Activated T-cell treated with anti-CD3 and anti-CD28 coated beads, Interleukin-2, amount 50 U/mL, for 4 hours (primary cell): ENCODE measurements at places on chromosomes 2 and 18.

DNA sequence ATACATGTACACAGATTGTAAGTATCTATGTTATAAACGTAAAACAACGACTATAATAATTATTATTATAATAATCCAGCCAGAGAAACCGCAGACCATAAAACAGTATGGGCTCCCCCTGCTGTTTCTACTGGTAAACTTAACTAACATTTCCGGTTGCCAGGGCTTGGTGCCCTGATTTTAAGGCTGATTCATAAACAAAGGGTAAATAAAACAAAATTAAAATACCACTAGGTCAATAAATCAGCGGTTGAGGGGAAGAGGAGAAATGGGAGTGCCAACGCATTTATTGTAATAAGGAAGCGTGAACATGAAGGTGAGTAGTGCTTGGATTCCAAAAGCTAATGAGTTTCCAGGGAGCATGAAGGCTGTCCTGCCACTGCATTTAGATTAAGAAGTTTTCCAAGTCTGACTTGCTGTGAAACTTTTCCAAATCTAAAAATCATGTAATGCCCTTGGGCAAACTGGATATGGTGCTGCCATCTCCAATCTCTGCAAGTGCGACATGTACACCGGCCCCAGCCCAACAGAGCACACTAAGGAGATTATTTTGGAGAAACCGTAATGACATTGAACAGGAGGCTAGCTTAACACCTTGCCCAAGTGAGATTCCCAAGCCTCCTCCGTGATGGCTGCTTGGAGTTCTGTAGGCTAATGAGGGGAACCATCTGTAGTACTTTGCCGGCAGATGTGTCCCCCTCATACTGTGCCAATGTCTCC is 50.7 kb upstream of the HNRNPA3 start:
- DNase-seq = no peak

DNA sequence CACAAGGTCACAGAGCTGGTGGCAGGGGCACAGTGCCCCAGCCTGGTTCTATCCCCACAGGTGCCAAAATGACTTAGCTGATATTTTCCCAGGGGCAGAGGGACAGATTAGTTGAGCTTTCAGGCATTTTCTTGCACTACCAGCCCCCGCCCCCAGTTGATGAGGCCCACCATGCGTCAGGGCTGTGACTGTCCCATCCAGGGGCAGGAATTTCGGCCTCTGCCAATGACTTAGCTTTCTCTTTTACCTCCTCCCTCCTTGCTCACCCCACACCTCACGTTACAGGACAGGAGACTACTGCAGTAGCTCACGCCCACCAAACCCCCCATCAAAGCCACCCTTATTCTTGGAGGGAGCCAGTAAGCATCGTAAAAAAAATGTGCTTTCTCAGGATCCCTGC is 31.5 kb downstream of the MRO start:
- no peak for DNase-seq

DNA sequence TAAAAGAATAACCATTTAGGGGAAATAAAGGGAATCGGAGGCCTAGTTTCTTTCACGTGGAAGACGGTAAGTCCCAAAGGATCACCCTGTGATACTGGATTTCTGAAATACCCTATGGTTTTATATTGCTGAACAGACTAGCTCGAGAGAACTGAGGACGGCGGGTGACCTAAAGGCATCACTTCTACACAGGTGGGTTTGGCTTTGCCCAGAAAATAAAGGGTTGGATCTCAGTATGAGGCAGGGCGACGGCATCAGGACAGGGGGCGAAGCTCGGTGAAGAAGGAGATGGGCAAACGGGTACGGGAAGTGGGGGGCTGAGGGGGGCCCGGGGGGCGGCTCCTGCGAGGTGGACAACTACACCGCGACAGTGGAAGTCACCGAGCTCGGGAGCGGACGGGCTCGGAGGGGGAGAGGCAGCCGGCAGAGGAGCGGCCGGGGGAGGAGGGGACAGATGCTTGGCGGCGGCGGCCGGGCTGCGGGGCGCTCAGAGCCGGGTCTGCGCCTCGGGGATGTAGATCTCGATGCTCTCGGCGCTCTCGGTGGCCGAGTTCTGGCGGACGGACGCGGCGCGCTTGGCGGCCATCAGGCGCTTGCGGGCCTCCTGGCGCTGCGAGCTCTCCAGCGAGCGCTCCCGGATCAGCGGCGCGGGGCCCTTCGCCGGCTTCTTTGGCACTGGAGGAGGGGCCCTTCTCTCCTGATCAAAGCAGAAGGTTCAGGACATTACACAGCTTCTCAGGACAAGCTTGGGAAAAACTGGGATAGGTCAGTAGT is 48.9 kb downstream of the TGIF1 start:
- no peak for DNase-seq

- no peak for DNase-seq
These were observed 265.7 kb downstream of the CCDC85A start for GRCh38 chr2:56449449-56449860.
